ENCODE measurements at places on chromosomes 13 and 19.

DNA sequence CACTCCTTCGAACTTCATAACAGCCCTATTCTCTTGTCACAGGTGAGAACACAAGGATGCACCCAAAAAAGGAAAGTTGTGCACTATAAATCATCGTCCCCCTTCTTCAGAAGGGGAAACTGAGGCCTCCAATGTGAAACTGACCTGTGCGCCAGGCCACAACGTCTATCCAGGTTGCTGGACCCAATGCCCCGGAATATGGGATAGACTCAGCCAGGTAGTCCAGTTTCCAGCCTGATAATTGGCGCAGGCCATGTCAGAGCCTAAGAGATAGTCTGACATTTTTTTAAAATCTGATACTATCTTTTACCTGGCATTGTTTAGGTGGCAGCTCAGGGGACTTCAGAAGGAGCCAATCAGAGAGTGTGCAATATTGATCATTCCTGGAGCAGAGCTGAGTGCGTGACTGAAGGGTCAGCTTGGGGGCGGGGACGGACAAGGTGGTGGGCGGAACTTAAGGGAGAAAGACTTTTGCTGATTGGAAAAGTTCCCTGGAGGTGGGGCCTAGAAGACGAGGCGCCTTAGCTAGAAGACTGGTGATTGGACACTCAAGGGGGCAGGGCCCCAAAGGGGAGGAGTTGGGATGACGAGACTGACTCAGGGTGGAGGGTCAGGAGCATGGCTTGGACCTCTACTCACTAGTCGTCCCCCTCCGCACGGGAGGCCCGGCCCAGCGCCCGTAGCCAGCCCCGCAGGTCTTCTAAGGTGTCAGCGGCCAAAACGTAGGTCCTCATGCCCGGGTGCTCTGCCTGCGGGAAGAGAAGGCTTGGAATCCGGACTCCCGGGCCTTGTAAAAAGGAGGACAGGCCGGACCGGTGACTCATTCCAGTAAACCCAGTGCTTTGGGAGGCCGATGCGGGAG, 8.5 kb downstream of the PLEKHA4 start:
- no peak for DNase-seq

DNA sequence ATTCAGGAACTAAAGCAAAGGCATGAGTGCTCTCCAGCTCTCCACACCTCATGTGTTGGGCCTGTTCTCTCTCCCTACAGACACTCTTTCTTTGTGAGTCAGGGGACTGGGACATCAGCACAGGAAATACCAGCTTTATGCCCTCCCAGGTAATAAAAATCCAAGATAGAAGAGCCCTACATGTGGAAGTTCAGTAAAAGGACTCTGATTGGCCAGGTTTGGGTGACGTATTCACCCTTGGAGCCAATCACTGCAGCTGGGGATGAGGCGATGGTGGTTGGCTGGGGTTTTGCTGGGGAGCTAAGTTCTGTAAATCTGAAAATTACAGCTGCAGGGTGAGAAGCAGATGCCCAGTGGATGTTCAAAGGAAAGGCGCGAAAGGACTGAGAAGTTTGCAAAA, 32.5 kb downstream of the CCDC70 start:
- DNase-seq, result no peak

- DNase-seq, result no peak
Measured at GRCh38 chr13:50420718-50421472, 405.7 kb downstream of the KCNRG start.

- no peak for DNase-seq
Measured at GRCh38 chr19:49718511-49718910, 27.6 kb downstream of the CPT1C start.

DNA sequence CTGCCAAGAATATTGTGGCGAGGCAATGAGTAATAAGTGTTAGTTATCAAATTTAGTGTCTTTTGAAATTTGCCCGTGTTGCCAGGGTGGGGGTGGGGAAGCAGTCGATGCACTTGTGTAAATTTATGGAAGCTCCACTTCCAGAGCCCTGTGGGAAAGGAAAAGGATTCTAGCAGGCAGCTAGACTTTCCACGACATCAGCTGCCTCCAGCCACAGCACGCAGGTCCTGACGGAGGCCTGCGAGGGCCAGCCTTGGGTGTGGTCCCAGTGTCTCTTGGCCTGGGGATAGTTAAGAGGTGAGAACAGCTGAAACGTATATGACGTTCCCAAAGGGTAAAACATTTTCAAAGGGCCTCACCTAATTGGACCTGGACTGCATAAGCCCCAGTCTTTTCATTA, 433.0 kb downstream of the TSHZ3 start:
- no peak for DNase-seq

DNA sequence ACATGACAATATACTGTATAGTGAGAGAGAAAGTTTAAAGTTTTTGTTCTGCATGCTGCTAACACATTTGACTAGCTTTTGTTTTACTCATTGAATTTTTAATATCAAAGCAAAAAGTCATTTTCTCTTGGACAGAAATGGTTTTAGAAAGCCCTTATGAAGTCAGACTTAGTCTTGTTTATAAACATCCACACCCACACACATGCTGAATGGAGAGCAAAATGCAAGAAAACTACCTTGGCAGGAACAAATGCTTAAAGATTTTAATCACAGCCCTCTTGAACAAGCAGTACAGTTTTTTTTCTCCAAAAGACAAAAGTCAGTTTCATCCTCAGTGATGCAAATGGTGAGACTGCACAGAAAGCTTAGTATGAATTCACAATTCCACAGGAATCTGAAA, 25.0 kb downstream of the HSPH1 start:
- DNase-seq, result no peak

DNA sequence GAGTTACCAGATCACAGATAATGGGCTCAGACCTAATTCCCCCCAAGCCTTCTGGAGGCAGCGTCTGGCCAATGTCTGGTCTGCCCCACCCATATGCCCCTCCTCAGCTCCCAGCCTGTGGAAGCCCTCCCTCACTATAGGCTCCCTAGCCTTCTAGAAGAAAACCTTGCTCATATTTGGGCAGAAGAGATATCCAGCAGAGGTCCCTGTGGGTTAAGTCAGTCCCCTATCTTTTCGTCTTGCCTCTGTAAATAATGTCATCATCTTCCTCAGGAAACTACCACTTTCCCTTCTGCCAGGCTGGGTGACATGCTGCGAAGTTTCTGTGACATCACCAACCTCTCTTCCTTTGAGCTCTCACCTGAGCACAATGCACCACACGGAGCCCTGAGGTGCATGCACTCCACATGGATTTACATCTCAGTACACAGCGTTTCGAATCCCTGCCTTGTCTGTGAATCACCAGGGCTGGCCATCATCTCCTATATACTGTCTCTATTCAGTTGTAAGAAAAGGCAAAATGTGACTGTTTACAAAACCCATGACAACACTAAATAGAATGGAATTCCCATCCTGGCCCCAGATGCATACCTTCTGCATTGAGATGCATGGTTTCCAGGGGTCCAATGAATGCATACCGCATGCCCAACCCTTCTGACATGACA, 112.8 kb downstream of the CRYL1 start:
- DNase-seq, result no peak

GRCh38 chr19:32809254-32809653, 60.3 kb downstream of the SLC7A9 start:
- DNase-seq, result no peak

DNA sequence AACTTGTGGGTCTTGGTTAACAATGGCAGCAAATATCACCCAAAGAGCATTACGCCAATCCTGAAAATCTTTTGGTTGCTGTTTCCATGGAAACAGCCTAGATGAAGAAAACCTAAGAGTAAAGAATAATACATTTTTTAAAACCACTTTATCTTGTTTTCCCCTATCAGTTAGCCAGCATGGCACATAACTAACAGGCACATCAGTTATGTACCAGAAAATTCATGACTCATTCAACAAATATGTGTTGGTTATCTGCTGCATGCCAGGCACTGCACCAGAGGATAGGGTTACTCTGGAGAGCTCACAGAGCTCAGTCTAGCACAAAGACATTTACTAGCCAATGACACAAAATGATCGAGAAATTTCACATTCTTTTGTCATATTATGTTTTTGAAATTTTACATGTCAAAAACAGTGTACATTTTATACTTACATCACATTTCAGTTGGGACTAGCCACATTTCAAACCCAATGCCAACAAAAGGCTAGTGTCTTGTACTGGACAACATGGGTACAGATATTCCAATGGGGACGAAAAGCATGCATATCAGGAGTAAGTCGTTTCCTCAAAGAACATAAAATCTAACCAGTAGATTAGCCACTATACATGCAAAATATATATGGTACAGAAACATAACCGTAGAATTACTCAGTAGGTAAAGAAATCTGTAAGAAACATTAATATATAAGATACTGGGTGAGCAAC, 20.3 kb downstream of the LNX2 start:
- DNase-seq, result no peak

- DNase-seq, result no peak
Measured at GRCh38 chr13:32323912-32324311, 8.6 kb downstream of the BRCA2 start.

DNA sequence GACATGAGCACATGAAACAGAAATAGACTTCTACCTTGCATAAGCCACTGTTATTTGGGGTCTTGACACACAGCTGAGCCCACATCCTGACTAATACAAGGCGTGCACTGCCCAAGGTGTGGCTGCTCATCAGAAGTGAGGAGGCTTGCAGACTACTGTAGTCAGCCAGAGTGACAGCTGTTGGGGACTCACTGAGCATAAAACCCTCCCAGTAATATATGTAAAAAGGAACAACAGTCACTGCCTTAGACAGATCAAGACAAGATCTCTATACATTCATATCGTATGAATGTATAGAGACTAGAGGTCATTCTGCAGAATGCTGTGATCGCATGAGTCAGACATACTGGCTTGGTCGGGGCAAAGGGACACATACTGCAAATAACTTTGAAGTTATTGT, 4.1 kb upstream of the C1QTNF9B start:
- no peak for DNase-seq

DNA sequence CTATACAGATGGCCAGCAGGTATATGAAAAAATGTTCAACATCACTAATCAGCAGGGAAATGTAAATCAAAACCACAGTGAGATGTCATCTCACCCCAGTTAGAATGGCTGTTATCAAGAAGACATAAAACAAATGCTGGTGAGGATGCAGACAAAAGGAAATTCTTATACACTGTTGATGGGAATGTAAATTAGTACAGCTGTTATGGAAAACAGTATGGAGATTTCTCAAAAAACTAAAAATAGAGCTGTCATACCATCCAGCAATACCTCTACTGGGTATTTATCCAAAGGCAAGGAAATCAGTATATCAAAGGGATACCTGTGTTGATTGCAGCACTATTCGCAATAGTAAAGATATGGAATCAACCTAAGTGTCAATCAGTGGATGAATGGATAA, 22.9 kb downstream of the COG3 start:
- no peak for DNase-seq

Measured in vagina (tissue), 2 donors.